ENCODE measurements at places on chromosomes 4 and X.

GRCh38 chrX:26670521-26670920, 454.6 kb downstream of the MAGEB5 start:
- DNase-seq: no peak

DNA sequence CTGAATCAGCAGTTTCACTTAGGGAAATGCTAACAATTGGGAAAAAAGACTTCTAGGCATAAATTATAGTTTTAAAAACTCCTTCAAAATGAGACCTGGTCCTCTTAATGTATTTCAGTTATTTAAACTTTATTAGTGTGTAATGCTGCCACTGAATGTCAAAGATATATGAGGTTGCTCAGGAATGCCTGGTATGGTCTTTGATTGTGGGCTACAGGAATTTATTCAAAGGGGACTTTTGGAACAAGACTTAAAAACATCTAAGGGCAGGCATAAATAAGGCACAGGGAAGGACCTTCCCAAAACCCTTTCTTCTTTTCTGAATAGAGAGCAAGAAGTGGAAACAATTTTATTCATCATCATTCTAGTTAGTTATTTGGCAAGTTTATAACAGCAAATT, 439.1 kb downstream of the TLL1 start:
- no peak for DNase-seq

DNA sequence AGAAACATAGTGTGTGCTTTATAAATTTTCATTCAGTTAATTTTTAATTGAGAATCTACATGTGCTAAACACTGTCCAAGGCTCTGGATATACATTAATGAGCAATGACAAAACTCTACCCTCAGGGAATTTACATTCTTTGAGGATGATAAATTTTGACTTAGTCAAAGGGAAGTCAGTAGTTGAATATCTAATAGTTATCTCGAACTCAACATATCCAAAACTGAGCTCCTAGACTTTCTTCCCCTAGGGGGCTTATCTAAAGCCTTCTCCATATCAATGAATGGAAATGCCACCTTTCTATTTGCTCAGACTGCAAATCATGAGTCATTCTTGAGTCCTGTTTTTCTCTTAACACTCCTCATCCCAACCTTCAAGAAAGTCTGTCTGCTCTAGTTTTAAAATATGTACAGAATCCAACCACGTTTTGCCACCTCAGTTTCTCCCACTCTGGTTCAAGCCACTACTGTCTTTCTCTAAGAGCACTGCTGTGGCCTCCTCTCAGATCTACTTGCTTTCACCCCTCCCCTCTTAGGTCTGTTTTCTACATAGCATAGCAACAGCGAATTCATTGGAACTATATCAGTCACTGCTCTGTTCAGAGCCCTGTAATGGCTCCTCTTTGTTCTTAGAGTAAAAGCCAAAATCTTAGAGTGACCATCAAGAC, 9.5 kb downstream of the PARM1 start:
- no peak for DNase-seq

DNA sequence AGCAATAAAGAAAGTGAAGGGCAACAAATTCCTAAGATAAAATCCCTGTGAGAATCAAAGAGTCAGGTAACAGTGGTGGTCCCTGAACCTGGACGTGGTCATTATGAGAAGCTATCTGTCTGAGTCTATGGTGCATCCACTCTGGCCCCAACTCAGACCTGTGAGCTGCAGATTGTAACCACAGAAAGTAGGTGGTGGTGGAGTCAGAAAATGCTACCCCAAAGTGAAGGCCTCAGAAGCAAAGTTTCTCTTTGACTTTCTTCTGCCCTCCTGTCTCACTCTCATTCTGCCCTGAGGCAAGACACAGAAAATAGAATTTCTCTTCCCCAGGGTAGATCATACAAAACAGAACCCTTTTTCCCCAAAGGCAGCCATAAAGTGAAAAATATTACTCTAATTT, 84.1 kb upstream of the NEIL3 start:
- no peak for DNase-seq

GRCh38 chr4:186857793-186858192, 134.1 kb upstream of the FAT1 start:
- no peak for DNase-seq
